ENCODE measurements at places on chromosomes 1 and 21.

DNA sequence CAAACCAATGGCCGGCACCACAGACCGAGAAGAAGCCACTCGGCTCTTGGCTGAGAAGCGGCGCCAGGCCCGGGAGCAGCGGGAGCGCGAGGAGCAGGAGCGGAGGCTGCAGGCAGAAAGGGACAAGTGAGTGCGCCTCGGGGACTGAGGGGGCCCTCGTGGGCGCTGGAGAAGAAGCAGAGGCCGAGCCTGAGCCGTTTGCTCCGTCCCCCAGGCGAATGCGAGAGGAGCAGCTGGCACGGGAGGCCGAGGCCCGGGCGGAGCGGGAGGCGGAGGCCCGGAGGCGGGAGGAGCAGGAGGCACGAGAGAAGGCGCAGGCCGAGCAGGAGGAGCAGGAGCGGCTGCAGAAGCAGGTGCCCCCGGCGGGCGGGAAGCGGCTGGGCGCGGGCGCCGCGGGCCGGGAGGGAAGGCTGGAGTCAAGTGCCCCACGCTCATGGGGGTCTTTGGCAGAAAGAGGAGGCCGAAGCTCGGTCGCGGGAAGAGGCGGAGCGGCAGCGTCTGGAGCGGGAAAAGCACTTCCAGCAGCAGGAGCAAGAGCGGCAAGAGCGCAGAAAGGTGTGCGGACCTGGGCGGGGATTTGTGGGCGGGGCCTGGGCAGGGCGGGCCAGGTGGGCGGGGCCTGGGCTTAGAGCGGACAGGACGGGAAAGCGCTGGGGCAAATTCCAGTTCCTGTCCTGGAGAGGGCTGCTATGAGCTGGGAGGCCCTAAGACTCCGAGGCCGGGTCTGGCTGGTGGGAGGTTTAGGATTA, 22.7 kb downstream of the MAP7D1 start:
- no peak for DNase-seq

DNA sequence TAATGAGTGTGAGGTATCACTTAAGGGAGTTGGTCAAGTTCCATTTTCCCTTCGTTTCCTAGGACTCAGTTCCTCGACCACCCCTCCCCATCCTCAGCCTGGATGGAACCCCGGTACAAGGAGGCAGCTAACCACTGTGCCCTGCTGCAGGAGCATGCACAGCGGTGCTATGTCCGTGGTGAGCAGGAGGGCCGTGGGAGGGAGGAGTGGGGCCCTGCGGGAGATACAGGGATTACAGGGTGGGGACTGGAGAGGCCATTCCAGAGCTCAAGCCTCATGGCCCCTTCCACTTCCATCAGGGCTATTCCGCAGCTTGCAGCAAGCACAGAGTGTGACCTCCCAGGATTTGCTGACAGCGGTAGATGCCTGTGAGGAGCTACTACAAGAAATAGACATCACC, 25.8 kb downstream of the HYI start:
- no peak for DNase-seq

DNA sequence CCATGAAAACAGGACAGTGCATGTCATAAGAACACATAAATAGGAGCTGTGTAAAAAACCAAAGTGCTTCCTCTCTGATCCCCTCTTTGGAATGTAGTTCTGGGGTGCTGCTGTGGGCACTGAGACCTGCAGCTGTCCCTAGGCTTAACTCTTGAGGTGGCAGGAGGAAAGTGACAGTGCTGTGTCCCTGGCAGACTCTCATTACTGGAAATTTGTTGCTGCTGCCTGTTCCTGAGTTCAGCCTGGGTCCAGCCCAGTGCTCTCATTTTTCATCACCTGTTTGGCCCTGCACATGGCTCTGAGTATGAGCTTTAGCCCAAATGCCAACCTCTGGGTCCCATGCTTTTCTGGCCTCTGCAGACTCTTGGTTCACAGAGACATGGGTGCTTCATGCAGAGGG, 329.3 kb downstream of the DSCAM start:
- DNase-seq: no peak

- DNase-seq: no peak
These were observed 88.4 kb downstream of the VWA5B1 start for GRCh38 chr1:20379075-20379474.

GRCh38 chr1:181817091-181817490, 244.4 kb downstream of the ZNF648 start:
- DNase-seq: no peak

- no peak for DNase-seq
These were observed 1912.9 kb downstream of the MRPL39 start for GRCh38 chr21:23694390-23694789.

- DNase-seq: no peak
These were observed 47.3 kb upstream of the RCC1 start for GRCh38 chr1:28458237-28459228.

Measured in GM12864 (cell line).